Stomach (tissue), 19 donors: ENCODE measurements at places on chromosomes 7 and 10. TPM values are rescaled to one million over a fixed set of nuclear protein-coding genes. Genes with fewer than 3 reads are reported as not detected.
A peak's percentile ranks its signal among the peaks of the same experiment; 100 is the strongest.

Gene TASOR2
- total RNA-seq: 110 TPM

Gene HTR5A
- not detected for total RNA-seq

Gene NPTX2
- 4.8 TPM for total RNA-seq

DNA sequence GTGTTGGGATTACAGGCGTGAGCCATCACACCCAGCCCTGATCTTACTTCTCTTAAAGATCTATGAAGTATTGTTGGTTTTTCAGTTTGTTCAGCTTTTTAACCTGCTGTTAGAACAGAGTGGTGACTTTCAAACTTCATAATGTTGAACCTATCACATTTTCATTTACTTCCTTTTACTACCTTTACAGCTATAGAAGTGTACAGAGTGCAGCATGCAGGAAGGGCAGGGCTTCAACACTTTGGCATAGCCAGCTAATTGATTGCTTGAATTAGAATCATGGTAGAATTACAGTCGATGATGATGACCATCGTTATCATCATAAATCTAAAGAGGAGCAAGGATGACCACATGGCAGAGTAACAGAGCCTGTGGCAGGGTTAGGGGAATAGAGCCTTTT lies 55.5 kb downstream of the AOAH start:
- no peaks in the 10 kb centered on the region for H3K4me1 ChIP-seq
- H3K27me3 ChIP-seq: no peaks in the 10 kb centered on the region
- no peak overlapping the region for H3K4me3 ChIP-seq

DNA sequence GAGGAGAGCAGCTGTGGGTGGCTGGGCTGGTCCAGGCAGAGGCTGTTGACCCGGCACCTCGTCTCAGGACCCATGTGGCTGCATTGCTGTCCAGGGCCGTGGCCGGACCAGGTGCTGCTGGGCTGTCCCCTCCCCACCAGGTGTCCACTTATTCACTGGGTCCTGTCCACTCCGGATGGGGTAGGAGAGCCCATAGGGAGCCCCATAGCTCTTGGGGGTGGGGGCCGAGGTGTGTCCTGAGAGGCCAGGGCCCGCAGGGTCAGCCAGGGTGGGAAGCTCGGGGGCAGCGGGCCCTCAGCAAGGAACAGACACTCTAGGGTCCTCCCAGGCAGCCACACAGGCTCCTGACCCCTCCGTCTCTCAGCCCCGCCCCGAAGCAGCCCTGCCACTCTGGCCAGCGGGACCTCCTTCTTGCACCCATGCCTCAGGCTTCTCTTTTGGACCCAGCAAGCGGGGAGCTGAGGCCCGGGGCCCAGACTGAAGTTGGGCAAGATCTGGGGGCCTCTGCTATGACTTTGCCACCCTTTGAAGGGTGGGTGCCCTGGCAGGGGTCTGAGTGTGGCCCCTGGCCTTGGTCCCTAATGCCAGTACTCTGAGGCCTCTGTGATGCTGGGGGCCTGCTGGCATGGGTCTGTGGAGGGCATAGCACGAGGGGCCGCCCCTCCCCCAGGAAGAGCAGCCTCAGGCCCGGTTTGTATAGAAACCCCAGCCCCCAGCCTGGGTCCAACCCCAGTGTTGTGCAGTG lies 86.4 kb downstream of the NKX6-2 start:
- peaks cover 13% of the 10 kb centered on the region for H3K36me3 ChIP-seq
- no peaks in the 10 kb centered on the region for H3K27me3 ChIP-seq
- no peak overlapping the region for H3K4me3 ChIP-seq
- no peak for DNase-seq
- H3K27ac ChIP-seq: no peak overlapping the region

- no peaks in the 10 kb centered on the region for H3K36me3 ChIP-seq
- no peak overlapping the region for H3K4me3 ChIP-seq
- DNase-seq: peak; percentile 7
- no peaks in the 10 kb centered on the region for H3K27me3 ChIP-seq
These were observed 13.0 kb downstream of the AKR1D1 start for GRCh38 chr7:138089080-138089901.

DNA sequence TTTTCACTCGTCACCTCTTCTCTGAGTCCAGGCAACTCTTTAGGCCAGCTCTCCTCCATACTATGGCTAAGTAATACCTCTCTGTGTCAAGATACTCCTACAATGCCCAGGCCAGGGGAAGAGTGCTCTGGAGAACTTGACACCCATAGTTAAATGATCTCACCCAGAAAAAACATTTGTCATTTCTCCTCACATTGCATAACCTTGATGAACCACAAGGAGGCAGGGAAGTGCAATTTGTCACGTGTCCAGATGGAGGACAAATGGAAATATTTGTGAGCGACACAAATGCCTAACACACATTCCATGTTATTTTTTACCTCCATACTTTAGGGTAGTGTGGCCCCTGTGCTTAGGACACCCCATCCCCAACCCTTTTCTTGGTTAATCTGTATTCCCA lies 78.3 kb downstream of the HTR7 start:
- H3K27ac ChIP-seq: no peak overlapping the region
- H3K4me3 ChIP-seq: no peak overlapping the region
- no peaks in the 10 kb centered on the region for H3K4me1 ChIP-seq
- H3K27me3 ChIP-seq: no peaks in the 10 kb centered on the region
- DNase-seq: no peak
- H3K36me3 ChIP-seq: no peaks in the 10 kb centered on the region

DNA sequence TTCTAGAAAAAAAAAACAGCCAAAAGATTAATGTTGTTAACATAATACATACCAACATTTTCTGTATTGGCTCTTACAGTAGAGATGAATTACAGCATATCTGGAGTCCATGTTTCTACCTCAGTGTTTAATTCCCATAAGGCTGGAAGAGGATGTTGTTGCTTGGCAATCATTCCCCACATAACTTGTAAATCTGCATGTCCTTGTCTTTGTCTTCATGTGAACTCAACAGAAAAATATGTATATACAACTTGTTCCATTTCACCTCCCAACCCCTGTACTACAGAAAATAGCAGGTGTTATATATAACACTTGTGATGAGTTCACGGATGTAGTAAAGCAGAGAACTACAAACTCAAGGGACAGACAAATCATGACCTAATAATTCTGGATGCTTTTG lies 160.9 kb upstream of the SEMA3C start:
- H3K4me3 ChIP-seq: no peak overlapping the region
- no peaks in the 10 kb centered on the region for H3K27me3 ChIP-seq
- DNase-seq: peak; percentile 50

DNA sequence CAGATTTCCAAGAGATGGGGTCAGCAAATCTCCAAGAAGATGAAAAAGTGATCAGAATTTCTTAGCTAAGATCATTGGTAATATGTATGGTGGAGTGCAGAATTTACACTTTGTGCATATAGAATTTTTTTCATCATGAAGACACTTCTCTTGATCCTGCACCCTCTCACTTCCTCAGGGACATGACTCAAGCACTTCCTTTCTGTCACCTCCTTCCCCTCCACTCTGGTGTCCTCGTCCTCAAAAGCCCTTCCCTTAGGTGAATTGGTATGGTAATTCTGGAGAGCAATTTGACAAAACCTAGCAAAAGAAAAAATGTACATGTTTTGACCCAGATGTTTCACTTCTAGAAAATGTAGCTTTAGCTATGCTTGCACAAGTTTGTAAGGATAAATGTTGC lies 18.1 kb downstream of the CALN1 start:
- no peaks in the 10 kb centered on the region for H3K27me3 ChIP-seq
- no peaks in the 10 kb centered on the region for H3K4me1 ChIP-seq
- DNase-seq: no peak
- no peak overlapping the region for H3K27ac ChIP-seq
